ENCODE measurements at places on chromosomes 2 and 18.

DNA sequence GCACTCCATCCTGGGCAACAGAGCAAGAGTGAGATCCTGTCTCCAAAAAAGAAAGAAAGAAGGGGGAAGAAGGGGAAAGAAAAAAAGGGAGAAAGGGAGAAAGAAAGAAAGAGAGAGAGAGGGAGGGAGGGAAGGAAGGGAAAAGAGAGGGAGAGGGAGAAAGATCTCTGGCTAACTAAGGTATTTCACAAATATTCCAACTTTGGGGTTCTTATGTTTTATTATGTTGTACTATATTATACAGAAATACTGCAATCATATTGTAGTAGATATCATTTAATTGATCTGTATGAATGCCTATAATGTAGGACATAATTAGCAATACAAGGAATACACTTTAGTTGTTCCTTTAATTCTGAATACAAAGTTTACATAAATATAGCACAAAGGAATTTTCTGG is 70.1 kb upstream of the STAM2 start:
- no peak for DNase-seq

DNA sequence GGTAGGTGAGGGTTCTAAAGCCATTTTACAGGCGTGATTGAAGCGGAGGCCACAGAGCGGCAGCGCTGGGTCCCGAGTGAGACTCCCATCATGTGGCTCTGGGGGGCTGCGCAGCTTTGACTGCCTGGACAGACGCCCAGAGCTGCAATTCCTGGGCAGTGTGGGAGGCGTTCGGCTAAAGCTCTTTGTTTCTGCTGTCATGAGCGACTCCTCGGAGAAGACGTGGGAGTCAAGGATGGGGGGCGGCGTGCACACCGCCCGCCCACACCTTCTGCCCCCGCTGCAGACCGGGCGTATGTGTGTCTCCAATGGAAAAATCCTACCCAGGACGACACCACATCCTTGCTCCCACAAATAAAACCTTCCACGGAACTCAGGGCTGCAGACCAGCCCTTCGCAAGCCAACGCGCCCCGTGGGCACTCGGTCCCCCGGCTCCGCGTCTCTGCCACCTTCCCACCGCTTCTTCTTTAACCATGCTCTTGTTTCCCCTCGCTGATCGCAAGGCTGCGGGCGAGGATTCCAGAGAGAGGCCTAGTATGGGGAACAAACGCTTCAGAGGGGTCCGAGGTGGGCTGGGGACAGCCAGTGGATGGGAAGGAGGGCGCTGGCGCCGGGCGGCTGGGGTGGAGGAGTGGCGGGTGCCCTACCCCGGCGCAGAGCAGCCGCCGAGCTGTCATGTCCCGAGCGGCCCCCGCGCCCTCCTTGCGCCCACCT is 680 bp upstream of the LBH start:
- DNase-seq, result no peak

DNA sequence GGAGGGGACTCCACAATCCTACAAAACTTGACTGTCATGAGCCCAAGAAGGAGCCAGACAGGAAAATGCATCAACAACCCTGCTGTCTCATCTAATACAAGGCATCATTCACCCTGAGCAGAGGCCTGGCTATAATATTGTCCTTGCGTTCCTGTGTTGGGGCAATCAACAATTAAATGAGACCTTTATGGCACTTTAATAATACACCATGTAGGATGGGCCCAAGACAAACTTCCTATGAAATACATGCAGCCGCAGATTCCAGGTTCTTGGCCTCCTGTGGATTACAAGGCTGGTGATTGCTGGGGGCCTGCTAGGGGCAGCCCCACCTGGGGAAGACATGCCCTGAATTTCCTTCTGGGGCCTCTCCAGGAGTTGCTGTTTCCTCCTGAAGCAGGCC is 82.8 kb upstream of the PPP1CB start:
- no peak for DNase-seq

- DNase-seq, result no peak
Observed at GRCh38 chr18:69758458-69758857, 189.2 kb downstream of the CD226 start.

GRCh38 chr2:145315053-145315452 is 795.1 kb upstream of the ZEB2 start:
- no peak for DNase-seq

DNA sequence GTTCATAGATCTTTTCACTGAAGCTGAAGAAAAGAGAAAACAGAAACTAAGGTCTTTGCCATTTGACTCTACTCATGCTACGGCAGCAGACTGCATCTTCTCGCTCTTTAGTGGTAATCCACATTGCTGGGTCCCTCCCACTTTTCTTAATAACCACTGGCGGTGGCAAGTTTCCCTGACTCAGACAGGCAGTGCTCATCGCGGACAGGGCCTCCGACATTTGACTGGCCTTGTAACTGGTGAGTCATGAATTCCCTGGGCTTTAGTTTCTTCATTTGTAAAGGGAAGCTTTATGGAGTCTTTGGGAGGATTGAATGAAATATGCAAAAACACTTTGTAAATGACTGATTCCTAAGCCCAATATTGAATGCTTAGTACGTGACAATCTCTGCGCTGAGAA is 238.2 kb upstream of the RBBP8 start:
- peak; percentile 94 for DNase-seq

Data from amniotic stem cell (primary cell).